Naive B cell (primary cell): ENCODE measurements at places on chromosomes 16 and 17.

DNA sequence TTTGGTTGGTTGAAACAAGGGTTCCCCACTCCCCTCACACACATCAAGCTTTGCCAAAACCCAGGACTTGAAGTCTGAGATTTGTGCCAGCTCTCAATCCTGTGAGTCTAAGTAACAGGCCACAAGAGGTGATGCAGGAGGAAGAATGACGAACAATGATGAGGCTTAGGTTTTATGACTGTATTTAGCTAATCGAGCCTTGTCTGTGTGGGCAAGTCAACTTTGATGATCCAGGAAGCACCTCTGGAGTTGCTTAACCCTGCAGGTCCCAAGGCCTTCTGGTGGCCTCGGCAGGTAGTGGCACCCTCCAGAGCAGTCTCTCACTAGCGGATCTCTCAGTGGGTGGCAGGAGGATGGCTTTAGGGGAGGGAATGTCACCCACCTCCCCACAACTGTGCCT lies 28.7 kb downstream of the CDK5RAP3 start:
- no peak for DNase-seq

DNA sequence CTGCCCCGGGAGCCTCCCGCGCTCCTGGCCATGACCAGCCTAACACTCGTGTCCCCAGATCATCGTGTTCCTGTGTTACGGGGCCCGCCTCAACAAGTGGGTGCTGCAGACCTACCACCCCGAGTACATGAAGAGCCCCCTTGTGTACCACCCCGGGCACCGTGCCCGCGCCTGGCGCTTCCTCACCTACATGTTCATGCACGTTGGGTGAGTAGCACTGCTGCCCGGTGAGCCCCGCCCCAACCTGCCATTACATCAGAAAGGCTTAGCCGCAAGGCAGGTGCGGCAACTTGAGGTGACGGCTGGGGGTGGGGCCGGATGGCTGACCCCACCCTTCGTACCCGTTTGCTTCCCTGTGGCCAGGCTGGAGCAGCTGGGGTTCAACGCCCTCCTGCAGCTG lies 1.4 kb downstream of the RHBDL1 start:
- no peak for DNase-seq

DNA sequence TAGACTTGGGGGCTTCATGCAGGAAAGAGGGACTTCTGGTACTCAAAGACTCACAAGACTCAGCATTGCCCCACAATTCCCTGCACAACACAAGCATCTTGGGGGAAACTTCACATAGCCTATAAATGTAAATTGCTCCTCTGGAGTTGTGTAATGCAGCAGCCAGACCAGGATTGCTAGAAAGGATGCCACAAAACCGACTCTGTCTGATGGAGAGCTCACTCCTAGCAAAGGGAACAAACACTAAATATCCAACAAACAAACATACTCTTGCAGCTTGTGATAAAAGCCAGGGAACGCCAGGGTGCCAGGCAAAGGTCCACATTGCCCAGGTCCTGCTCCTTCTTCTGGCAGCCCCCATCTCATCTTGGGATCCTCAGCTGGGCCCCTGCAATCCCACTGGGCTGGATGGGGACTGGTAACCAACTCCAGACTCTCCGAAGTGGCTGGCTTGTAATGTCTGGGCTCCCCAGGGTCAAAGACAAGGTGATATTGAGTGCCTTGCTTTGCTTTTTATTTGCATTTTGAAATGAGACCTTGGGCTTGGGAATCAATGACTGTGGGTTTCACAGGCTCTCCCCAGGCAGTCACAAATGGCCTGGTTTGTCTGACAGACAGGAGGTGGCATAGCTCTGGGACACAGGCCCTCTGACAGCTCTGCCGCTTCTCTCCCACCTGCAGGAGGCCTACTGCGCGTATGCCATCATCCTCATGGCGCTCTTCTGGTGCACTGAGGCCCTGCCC lies 15.3 kb downstream of the SLC13A2 start:
- DNase-seq, result no peak

DNA sequence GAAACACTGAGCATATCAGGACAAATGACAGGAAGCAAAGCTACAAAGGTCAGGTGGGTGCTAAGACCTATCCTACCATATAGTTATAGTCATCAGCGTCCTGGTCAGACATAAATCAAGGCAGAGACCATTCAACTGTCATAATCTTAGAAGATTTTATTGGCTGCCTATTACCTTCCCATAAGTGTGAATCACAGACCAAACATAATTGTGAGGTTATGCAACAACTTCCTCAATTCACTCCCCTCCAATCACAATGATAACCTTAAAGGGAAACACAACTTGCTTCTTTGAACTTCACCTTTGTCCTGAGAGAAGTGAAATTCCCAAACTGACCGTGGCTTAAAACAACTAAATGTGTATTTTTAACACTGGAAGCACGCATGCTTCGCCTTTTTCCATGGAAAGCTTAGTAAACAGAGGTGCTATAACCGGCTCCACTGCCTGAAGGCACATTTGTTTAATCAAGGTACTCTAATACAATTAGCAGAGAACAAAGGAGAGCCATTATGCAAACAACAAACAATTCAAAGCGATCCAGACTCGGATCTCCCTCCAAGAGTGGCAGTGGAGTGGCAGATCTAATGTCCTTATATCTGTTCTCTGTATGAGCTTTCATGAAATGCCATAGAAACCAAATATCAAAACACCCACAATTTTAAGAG lies 84.9 kb downstream of the TMEM114 start:
- no peak for DNase-seq

- DNase-seq, result no peak
Observed at GRCh38 chr16:48946686-48947370, 334.8 kb downstream of the CBLN1 start.

DNA sequence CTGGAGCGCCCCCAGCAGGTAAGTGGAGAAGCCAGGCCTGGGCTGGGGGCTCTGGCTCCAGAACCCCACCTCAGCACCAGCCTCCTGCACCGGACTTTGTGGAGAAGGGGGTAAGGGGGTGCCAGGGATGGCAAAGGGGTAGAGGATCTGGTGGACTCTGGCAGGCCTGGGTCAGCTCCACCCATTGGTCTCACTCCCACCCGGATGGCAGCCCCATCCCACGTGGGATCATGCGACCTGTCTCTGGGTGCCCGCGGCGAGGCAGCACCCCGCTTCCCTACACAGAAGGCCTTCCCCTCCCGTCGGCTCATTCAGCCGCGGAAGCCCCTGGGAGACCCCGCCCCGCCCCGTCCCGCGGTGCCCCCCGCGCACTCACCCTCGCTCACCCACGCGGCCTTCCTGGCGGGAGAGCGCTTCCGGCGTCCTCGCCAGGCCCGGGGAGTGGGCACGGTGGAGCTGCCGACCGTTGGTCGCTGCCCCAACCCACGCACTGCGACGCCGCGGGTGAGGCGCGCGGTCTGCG lies 498 bp upstream of the PLEKHG4 start:
- no peak for DNase-seq

GRCh38 chr17:12256380-12256995 lies 235.8 kb downstream of the MAP2K4 start:
- DNase-seq, result peak; percentile 1

DNA sequence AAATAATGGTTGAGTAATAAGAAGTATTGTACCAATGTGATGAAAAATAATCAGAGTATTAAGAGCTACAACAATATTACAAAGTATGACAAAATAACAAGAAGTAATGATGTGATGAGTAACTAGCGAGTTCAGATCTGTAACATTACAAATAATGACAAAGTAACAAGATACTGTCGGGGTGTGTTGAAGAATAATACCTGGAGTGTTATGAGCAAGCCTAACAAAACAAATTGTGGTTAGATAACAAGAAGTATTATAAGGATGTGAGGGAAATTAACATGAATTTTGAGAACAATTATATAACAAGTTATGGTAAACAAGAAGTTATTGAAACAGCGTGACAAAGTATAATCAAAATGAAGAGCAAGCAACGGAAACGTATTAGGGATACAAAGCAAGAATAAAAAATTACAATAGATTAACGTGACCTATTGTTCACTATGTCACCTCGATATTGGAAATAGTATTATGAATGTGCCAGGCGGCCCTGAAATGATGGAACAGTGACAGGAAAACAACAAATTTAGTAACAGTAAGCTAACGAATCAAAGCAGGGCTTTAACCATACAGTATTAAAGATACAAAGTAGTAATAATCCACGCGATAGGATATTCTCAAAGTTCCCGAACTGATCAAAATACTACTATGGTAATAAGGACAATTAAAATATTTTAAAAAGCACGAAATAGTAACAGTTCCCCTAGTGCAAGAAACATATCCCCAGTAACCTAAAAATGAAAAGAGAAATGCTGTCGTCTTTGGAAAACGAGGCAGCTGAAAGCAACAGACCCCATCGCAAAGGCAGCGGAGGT lies 1.6 kb downstream of the TBX4 start:
- DNase-seq, result no peak

DNA sequence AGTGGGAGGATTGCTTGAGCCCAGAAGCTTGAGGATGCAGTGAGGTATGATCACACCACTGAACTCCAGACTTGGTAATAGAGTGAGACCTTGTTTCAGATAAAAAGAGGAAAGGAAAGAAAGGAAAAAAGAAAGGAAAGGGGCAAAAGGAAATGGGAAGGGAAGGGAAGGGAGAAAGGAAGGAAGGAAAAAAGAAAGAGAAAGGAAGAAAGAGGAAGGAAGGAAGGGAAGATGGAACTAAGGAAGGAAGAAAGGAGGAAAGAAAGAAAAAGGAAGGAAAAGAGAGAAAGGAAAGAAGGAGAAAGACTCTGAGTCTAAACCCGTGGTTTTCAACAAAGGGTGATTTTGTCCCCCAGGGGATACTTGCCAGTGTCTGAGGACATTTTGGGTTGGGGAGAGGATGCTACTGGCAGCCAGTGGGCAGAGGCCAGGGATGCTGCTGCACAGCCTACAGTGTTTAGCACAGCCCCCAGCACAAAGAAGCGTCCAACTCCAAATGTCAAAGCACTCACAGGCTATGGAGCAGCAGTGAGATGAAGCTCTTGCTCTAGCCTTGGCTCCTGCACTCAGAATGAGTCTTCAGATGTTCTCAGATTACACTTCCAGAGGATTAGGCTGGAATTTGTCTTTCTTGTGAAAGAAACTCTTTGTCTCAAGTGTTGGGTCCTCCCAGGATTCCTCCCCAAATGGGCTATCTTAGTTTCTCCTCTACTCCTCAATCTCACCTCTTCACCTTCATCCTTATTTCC lies 64.2 kb downstream of the BMERB1 start:
- no peak for DNase-seq

DNA sequence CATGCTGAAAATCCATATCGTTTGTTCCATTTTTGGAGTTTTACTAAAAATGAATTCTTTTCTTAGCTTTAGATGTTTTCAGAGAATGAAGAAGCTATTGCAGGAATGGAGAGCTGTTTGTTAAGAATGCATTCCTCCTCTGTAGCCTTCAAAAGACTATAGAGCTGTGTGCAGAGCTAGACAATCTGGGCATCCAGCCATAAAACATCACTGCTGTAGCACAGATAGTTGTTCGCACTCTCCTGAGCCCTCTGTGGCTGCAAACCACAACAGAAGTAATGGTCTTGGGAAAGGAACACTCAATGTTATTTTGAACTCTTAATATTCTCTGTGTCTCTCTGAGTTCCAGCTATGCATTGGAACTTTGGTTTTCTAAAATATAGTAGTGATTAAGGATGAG lies 4.9 kb downstream of the TNRC6C start:
- no peak for DNase-seq

GRCh38 chr16:2473999-2474876 lies 689 bp upstream of the TBC1D24 start:
- DNase-seq, result peak; percentile 58

DNA sequence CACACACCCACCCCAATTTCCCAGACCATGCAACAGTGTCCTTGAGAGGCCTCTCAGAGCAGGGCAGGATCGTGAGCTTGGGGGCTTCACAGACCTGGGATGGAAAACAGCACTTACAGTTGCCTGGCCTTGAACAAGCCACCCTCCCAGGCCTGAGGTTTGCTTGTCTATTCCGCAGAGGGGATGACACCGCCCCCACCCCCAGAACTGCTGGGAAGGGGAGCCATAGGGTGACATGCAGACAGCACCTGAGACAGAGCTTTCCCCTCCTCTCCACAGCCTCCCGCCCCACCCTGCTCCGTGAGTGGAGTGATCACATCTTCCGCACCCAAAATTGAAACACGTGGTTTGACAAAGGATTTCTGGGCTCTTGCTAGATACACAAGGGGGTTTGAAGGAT lies 131.5 kb upstream of the TNRC6C start:
- DNase-seq, result no peak

- no peak for DNase-seq
Observed at GRCh38 chr17:37176723-37177122, 199.1 kb upstream of the C17orf78 start.

DNA sequence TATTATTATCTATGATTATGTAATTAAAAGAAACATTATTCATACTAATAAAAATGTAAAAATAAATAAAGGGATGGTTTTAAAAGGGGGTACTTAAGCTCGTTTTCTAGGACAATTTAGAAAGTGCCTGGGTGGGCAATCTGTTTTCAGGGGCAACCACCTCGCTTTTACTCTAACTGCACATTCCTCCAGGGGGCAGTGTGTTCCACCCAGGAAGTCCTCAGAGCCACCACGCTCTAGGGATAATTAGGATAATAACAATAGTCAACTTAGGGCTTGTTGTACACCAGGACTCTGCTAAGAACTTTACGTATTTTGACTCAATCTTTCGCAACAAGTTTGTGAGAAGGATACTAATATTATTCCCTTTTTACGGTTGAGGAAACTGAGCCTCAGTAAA lies 396.7 kb upstream of the MAF start:
- no peak for DNase-seq

- no peak for DNase-seq
Observed at GRCh38 chr17:45719335-45720071, 64.6 kb upstream of the CRHR1 start.

DNA sequence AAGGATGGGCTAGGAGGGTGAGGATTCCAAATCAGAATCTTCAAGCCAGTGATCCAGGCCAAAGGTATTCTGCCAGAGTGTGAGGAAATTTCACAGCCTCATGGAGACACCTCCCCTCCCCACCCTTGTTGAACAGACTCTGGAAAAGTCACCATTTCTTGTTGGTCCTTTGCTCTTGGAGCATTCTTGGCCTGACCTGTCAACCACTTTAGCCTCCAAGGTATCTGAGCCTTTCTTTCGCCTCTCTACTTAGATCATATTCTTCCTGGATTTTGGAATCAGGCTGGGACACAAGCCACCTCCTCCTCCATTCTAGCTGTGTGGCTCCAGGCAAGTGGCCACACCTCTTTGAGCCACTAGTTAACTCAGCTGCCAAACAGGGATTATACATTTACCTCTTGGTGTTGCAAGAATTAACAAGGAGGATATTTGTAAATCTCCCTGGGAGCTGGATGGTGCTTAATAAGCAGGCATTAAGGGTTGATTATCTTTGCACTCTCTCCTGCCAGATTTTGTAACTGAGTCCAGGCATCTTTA lies 193.5 kb downstream of the WWOX start:
- no peak for DNase-seq

- no peak for DNase-seq
Observed at GRCh38 chr17:13776027-13776551, 174.4 kb upstream of the HS3ST3A1 start.
